ENCODE measurements at places on chromosomes 11 and 22.

DNA sequence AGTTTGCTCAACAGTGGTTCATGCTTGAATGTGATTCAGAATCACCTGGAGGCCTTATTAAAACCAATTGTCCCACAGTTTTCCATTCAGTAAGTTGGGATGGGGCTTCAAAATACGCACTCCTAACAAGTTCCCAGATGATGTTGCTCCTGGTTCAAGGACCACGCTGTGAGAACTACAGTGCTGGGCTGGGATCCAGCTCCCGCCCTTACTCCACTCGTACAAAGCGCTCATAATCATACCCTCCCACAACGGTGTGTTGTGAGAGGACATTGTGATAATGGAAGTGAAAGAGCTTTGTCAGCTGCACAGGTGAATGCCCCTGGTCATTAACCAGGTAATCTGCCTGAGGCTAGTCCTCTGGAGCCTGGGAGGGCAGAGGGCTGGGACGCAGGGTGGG, 1.3 kb upstream of the CD82 start:
- no peak for DNase-seq

DNA sequence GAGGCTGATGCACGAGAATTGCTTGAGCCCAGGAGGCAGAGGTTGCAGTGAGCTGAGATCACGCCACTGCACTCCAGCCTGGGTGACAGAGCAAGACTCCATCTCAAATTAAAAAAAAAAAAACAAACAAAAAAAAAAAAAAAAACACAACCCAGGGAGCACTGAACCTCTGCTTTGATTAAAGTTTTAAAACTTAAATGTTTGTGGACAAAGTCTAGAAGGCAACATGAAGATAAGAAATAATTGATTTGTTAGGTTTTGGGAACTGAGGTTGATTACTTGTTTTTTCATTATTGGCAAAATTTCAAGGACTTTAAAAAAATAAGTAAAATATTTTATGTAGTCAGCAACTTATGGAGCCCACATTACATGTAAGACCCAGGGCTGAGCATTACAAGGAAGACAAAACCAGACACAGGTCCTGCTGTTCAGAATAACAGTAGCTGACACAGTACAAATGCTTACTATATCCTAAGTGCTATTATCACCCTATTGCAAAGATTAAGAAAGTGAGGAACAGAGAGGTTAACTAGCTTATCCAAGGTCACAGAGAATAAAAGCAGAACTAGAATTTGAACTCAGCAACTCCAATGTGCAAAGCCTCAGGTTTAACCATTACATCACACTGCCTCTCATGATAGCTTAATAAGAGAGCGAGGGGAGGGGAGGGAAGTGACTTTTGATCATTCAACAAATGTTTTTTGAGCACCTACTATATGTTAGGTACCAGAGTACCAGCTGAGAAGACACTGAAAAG, 2.3 kb upstream of the CRY2 start:
- no peak for DNase-seq

DNA sequence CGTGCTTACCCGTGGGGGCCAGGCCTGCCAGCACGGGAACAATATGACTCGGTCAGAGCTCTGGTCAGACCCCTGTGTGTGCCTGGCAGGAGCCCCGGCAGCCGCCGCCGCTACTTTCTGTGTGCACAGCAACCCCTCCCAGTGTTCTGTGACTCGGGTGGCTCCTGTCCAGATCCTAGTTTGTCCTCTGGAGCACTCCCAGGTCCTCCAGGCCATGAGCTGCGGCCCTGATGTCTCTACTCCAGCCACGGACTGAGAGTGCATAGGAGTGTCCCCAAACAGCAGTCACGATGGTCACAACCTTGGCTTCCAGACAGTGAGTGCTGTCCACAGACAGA, 3.2 kb downstream of the NDUFS8 start:
- DNase-seq = no peak

DNA sequence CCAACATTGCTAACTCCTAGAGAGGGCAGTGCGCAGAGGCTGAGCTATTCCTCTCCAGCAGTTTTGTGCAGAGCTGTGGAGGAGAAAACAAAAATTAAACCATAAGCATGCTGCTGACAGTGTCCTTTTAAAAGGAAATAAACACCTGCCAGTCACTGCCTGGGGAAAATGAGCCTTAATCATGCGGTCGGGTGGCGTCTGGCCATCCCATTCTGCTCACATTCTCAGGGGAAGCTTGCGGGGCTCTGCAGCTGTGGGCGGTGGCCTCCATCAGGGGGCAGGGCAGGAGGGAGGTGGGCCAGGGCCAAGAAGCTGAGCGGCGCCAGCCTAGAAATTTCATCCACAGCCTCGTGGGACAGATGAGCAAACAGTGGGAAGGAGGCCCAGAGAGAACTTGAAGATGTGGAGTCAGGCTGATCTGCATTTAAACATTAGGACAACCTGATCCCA, 71.0 kb upstream of the TP53I11 start:
- DNase-seq = peak; percentile 67

- peak; percentile 50 for DNase-seq
These were observed 90.8 kb upstream of the SHANK2 start for GRCh38 chr11:71342951-71343827.

- DNase-seq = no peak
These were observed 2.6 kb downstream of the KCNQ1 start for GRCh38 chr11:2447253-2447950.

DNA sequence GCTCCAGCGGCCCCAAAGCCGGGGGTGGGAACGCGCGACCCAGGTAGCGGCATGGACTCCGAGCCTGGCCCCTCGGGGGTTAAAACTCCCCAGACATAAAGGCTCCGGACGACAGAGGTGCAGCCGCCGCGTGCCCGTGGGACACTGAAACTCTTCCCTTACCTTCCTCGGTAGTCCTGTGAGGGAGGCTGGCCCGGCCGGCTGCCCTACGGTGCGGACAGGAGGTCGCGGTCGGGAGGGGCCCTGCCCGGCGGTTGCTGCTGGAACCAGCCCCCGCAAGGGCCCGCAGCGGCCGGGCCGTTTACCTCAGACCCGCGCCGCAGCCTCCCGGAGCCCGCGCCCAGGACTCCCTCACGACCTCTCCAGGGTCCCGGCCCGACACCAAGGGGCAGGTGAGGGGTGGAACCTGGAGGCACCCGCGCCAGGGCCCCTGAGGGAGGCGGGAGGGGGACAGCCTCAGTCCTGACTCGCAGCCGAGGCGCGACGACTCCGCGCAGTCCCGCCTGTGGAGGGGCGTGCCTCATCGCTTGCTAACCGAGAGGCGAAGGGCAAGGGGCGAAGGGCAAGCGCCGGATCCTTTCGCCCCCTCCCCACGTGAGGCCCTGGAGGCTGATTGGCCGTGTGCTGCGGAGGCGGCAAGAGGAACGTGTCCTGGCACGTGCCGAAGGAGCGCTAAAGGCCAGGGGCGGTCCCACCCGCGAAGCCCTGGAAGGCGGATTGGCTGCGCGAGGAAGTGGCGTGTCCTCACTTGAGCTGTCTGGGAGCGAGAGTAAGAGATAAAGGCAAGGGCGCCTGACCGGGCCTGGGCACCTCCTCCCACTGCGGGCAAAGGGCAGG, at the start of gene UPB1:
Gene UPB1 (plus strand): TSS at position 805 of the 837 bp plus-strand sequence. CDS start 72 bp downstream, outside the sequence.
- no peak for DNase-seq

DNA sequence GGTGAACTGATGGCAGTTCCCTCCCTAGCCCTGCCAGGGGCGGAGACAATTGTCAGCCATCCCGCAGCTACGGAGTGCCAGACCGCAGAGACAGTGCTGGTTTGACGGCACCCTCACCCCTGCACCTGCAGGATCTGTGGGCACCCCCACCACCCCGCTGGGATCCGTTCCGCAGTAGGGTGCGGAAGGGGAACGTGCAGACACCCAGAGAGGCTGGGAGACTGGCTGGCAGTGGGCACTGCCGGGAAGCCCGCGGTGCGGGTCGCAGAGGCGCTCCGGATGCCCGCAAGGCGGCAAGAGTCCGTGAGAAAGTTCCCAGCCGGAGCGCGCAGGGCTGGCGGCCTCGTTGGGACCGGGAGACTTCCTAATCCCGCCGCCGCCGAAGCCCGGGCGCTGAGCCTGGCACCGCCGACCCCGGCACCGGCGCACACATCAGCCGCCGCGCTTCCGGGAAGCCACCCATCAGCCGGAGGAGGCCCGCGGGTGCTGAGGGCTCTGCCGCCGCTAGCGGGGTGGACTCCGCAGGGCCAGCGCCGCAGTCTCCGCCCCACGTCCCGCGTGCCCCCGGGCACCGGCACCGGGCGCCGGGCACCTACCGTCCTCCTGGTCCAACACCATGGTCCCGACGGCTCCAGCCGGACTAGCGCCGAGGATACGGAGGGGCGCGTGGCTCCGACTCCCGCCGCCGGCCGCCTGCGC, 4.3 kb upstream of the LMO1 start:
- DNase-seq = peak; percentile 73

DNA sequence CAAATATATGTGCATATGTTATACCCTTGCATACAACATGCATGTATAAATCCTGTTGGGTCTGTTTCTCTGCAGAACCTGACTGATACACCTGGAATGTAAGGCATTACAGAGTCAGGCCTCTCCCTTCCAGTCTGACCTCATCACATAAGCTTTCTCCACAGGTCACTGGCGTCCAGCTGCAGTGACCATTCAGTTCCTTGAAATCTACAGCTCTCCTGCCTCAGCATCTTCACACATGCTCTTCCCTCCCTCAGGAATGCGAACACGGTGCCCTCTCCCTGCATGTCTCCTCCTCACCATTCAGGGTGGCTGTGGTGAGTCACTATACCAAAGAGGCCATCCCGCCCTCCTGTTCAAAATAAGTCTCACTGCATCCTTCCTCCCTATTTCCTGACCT, 657.8 kb upstream of the B3GAT1 start:
- no peak for DNase-seq

DNA sequence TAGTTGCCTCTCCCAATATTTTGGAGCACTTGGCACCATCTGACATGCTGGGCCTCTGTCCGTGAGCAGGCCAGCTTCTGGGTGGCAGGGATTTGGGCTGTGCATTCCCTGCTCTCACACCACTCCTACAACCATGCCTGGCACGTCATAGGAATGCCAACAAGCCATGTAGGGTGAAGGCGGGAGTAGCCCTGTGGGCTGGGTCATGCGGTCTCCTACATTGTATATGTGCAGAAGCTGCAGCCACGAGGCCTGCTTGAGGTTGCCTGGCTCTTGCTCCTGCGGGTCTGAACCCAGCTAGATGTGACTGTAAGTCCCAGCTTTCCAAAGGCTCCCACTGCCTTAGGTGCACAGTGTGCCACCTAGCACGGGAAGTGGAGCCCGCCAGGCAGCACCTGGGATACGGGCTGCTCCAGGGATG, 14.5 kb downstream of the MYEOV start:
- DNase-seq = no peak

DNA sequence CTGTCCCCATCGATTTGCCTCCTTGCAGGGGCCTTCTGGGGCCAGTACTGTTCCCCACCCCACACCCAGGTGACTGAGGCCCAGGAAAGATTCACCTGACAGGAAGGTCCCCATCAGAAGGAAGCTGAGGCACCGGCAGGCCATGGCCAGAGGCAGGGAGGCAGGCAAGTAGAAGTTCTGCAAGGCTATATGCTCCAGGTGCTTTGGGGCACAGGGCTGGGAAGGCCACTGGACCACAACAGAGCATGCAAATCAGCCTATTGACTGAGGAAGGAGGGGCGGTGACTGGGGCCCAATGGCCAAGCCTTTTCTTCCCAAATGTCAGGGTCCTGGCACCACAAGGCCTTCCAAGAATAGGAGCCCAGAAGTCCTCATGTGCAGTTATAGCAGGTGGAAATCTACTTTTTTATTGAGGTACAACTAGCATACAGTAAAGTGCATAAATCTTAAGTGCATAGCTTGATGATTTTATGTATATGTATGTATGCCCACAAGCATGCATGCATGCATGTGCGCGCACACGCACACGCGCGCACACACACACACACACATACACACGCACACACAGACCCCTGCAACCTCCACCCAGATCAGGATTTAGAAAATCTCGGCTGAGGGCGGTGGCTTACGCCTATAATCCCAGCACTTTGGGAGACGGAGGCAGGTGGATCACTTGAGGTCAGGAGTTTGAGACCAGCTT, at the start of gene VPREB3:
Gene VPREB3 (minus strand): TSS at position 206 of the 700 bp plus-strand sequence. CDS start 62 bp downstream, at position 144.
- peak; percentile 44 for DNase-seq

- no peak for DNase-seq
These were observed 74.8 kb downstream of the ETS1 start for GRCh38 chr11:128512474-128512996.

- DNase-seq = no peak
These were observed 47.6 kb downstream of the BRD1 start for GRCh38 chr22:49779853-49780697.

- DNase-seq = peak; percentile 70
These were observed at the start of gene C1QTNF5 for GRCh38 chr11:119340335-119341221. Gene C1QTNF5, minus strand, starts transcription at chr11:119340883. Its CDS starts 486 bp downstream, at chr11:119340397.

DNA sequence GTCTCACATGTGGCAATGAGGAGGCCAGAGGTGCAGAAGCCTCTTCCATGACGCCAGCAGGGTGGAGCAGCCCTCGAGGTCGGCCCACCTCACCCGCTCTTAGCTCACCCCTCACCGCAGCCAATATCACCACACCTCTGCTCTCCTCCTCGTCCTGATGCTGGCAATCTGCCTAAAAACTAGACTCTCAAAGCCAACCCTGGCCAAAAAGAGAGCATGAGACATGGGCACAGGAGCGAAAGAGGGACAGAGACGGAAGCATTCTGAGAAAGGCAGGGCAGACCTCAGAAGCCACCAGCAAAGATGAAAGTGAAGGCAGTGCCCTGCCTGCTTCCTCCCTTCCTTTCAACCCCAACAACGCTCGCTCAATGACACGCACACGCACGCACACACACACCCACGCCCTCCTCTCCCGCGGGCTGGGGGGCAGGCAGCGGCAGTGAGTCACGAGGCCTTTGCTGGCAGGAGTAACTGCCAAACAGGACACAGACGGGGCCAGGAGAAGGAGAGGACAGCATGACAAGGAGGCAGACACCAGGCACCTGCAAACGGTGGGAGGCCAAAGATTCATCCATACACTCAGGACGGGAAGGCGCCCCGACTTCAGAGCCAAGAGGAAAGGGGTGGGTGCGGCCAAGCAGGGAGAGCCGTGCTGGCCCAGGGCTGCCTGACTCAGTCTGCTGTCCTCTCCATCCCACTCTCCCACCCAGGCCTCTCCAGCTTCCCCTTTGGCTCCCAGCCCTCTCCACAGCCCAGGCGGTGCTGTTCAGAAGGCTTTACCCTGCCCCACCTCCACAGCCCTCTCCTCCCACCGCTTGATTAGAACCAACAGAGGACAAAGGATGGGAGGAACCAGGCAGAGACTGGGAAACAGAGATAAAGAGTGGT, 11.4 kb downstream of the IGSF9B start:
- DNase-seq = no peak
